ENCODE measurements at places on chromosomes 7 and 10.

DNA sequence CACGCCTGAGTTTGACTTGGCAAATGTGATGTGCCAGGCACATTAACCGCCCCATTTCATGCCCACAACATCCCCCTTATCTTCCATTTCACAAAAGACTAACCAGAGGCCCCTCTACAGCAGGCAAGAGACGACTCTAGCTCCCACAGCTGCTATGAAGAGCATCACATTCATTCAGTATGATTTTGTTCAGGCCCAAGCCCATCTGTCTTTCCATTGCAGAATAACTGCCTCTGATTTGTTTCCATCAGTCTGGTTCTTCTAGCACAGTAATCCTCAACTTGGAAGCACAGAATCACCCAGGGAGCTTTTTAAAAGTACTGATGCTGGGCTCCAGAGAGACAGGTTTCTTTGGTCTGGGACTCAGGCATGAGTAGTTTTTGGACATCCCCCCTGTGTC, 169.7 kb downstream of the NEURL1 start:
- DNase-seq = no peak

DNA sequence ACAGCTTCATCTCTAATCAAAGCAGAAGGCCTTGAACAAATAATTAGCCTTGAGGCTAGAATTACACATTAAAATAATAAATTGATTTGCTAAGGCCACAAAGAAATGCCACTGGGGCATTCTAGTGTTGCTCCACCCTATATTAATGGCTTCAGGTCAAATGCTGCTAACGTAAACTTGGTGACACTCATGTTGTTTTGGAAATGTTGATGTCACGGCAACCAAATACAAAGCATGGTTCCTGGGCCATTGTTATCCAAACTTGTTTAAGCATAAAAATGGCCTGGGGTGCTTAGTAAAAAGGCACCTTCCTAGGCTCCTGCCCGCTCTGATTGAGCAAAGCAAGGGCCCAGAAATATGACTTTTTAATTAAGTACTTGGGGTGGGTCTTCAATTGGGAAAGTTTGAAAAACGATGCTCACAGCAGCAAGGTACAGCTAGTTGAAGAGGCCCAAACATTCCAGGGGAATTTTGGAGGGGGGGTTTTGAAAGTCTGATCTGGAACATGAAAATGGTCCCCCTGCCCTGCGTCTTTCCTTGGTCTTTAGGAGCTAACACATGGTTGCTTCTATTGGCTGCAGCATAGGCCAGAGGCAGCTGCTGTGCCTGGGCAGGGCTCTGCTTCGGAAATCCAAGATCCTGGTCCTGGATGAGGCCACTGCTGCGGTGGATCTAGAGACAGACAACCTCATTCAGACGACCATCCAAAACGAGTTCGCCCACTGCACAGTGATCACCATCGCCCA, 67.8 kb downstream of the ABCC2 start:
- no peak for DNase-seq

DNA sequence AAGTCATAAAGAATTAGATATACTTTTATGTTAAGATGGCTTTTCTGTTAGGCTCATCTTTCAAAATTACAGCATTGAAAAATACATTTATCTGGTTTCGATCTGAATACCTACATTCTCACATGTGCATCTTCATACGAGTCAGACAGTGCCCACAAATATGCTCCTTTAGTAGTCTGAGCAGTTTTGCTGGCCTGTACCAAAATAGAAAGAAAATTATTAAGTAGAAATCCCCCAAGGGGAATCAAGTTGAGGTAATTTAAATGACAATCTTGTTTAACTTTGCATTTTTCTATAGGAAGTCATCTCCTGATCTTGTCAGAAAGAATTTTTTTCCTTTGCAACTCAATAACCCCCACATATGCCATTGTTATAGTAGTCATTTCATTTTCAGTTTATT, 287.4 kb upstream of the SEMA3D start:
- DNase-seq = no peak

DNA sequence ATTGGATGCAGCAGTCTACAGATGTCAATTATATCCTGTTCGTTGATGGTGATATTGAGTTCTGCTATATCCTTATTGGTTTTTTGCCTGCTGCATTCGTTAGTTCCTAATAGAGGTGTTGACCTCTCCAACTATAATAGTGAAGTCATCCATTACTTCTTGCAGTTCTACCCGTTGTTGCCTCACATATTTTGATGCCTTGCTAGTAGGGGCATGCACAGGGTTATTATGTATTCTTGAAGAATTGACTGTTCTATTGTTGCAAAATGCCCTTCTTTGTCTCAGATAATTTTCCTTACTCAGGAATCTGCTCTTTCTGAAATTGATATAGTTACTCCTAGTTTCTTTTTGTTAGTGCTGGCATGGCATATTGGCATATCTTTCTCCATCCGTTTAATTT, 140.1 kb upstream of the INHBA start:
- DNase-seq = no peak

GRCh38 chr10:28925121-28925663, 247.9 kb downstream of the BAMBI start:
- DNase-seq = no peak

DNA sequence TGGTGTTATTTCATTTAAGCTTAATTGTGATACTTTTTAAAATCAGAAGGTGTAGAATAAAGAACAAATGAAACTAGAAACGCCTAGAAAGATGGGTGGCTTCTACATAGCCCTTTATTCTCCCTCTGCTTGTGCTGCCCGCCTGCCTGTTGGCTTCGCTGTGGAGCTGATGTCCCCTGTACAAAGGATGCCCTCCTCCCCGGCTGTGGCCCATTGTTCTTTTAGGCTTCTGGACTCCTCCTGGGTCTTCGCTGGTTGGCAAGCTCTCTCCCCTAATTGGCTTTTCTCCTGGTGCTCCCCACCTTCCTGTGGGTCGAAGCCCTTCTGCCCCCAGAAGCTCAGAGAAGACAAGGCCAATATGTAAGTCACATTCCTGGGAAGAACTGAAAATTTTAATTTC, 98.2 kb downstream of the FANK1 start:
- no peak for DNase-seq

DNA sequence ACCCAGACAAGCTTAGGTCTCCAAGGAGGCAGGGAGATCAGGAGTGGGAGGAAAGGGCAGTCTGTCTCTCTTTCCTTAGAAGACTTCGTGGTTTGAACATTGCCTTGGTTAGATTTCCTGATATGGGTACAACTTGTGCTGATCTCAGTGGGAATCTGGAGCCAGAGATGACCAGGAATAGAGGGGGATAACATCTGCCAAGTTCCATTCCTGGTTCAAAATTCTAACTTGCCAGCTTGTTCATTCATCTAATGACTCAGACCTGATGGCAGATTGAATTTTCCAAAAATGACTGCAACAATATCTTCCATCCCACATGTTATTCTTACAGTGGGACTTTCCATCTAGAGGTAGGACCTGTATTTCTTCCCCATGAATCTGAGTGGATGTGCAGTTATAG, 394.3 kb upstream of the PODXL start:
- no peak for DNase-seq

- no peak for DNase-seq
Observed at GRCh38 chr10:34075254-34075926, 739.7 kb downstream of the PARD3 start.

DNA sequence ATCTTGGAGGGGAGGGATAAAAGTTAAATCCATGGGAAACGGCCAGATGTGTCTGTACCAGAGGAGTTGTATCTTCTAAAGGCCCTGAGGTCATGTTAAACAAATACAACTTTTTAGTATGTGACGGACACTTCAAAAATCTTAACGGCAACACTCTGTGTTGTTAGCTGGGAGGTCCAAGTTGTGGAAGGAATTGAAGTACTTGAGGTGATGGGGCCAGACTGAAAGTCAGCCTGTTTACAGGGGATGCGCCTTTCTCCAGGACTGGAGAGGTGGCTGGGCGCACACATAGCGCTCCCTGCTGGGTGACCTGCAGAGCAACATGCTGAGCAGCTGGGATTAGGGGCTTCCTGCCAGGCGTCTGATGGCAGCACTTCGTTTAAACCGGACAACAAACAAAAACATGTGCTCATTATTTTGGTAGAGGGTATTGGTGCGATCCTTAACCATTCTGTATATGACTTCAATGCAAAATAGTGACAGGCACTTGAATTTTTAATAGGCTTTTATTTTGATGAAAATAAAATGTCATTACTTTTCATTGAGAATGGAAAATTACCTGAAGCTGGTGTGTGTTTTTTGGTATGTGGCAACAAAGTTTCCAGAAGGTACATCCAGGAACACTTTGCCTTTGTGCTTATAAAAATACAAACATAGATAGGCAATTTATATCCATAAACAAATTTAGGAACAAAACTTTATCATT, 198.2 kb downstream of the MLLT10 start:
- peak; percentile 21 for DNase-seq

GRCh38 chr7:42232275-42232674, 4.7 kb downstream of the GLI3 start:
- no peak for DNase-seq

- DNase-seq = no peak
Observed at GRCh38 chr7:98265841-98266271, 13.8 kb upstream of the TECPR1 start.
